Tibial nerve (tissue), 4 donors: ENCODE measurements at places on chromosomes 2 and 18. TPM values are rescaled to one million over a fixed set of nuclear protein-coding genes. Genes with fewer than 3 reads are reported as not detected.
A peak's percentile ranks its signal among the peaks of the same experiment; 100 is the strongest.

Gene SLC14A1
- total RNA-seq = not detected

DNA sequence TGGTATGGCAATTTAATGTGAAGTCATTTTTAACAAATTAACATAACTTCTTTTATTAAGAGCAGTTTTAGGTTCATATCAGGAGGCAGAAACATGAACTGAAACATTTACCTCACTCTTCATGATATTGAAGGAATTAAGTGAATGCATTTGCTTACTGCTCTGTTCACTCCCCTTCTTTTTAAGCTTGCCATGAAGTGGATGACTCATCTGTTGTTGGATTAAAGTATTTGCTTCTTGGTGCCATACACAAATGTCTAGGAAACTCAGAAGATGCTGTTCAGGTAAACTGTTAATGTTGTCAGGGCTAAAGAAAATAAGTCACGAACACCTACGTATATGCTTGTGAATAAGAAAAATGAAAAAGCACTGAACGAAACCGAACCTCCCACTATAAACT lies 10.2 kb upstream of the CABYR start:
- no peak for DNase-seq

GRCh38 chr2:74741629-74742028 lies 87.6 kb downstream of the SEMA4F start:
- no peak for DNase-seq

GRCh38 chr2:168639018-168639417 lies 163.4 kb upstream of the NOSTRIN start:
- DNase-seq = no peak

Gene REG1A
- 7.0 TPM for total RNA-seq

DNA sequence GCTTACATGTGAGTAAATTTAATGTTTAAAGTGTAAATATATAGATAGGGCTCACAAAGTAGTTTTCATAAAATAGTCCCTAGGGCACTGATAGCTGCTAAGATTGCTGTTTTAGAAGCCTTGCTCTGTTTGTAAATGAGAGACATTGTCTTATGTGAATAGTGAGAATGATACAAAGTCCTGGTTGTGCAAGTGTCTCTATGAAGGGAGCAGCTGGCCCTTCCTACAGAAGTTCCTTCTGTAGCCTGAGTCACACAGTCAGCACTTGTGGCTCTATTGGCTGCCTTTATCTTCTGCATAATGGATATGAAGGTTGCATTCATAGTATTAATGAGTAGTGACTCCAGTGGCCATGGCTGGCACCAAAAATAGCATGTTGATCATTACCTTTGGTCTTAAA lies 279.7 kb downstream of the OSR1 start:
- DNase-seq = no peak

- no peak for DNase-seq
These were observed 322.2 kb downstream of the ZNF804A start for GRCh38 chr2:184920451-184920965.

- no peak for DNase-seq
These were observed 29.4 kb downstream of the LIPG start for GRCh38 chr18:49591271-49591670.

- DNase-seq = no peak
These were observed 12.1 kb downstream of the CCDC141 start for GRCh38 chr2:179037807-179038206.

GRCh38 chr2:190911813-190912212 lies 31.2 kb downstream of the GLS start:
- no peak for DNase-seq

GRCh38 chr2:156190517-156190916 lies 142.0 kb downstream of the NR4A2 start:
- no peak for DNase-seq

Gene SPP2
- total RNA-seq = not detected

Gene RGPD4
- not detected for total RNA-seq

Gene ATG4B
- total RNA-seq = 64.9 TPM

Gene G6PC2
- not detected for total RNA-seq

DNA sequence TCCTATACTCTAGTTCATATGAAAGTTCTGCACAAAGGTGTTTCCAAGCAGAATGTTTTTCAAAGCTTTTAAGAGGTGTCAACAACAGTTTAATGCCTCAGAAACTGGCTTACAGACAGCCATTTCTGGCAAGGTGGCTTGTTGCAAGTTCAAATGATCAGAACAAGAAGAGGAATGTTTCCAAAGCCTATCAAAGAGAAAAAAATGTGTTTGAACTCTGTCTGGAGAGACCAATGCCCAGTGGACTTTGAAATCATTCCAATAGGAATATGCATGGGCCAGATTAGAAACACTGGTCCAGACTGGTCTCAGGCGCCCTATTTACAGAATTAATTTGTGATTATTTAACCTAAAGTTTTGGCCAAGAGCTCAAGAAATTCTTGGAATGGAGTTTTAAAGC lies 106.2 kb downstream of the CPS1 start:
- no peak for DNase-seq

DNA sequence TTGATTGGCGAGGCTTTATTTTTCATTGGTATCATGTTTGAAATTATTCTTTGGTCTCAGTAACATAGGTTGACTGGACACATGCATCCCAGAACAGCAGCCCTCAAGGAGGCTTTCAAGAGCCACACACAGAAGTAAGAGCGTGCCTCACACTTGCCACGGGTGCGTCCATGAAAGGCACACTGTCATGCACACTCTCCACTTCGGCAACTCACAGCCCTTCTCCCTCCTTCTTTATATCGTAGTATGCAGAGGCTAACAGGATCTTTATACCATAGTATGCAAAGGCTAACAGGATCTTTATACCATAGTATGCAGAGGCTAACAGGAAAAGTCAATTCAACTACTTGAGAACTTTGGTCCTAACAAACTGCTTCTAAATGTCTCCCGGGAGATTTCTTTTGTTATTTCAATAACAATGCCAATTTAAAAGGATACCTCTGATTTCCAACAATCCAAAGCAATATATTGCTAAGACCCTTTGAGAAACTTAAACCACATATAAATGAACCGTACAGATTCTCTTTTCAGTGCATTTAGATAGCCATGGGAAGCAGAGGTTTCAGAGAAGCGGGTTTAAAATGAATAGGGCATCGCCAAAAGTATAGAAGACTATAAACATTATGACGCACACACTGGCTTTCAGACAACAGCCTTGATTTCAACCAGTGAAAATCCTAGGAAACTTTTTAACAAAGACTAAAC lies 26.5 kb upstream of the ZNF516 start:
- no peak for DNase-seq

GRCh38 chr2:71064754-71065621 lies 3.5 kb upstream of the NAGK start:
- no peak for DNase-seq

Gene GPR75
- 1.9 TPM for total RNA-seq

Gene CRYGD
- total RNA-seq = not detected

Gene VAMP5
- total RNA-seq = 47.7 TPM

GRCh38 chr2:8115966-8116365 lies 565.9 kb upstream of the ID2 start:
- DNase-seq = no peak

Gene XIRP2
- total RNA-seq = under 0.01 TPM

DNA sequence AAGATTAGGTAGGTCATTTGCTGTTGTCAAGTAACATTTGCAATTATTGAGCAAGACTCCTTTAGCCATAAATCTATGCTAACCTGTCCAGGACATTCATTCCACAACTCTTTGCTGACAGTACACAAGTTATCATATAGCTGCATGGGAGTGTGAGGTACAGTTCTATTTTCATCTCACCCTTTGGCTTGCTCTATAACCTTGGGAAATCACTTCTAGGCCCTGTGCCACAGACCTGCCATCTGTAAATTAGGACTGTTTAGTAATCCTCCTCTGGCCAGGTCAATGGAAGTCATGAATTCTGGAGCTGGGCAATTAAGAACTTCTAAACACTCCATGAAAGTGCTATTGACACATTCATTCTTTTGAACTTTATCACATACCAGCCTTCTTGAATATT lies 34.6 kb upstream of the PAIP2B start:
- DNase-seq = no peak

GRCh38 chr2:99085421-99085820 lies 56.1 kb upstream of the C2orf15 start:
- DNase-seq = no peak

- DNase-seq = no peak
These were observed 721.2 kb downstream of the GALR1 start for GRCh38 chr18:77970814-77971213.

DNA sequence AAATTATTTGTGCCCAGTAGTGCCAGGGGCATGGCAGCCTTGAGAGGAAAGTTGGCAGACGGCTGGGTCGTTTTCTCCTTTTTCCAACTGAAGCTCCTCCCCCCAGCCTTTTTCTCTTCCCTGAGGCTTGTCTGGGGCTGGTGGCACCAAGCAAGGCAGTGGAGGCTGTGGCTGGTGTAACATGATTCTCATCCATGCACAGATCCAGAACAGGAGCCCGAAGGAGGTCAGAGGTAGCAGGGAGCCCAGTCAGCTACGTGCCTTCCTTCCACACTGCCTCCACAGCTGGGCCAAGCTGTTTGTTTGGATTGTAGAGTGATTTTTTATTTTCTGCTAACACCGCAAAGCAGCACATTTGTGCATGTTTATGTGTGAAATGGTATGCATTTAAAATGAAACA lies 170.3 kb upstream of the MGAT5 start:
- no peak for DNase-seq

GRCh38 chr2:191740759-191741158 lies 62.8 kb downstream of the NABP1 start:
- DNase-seq = no peak

Gene ZNF396
- total RNA-seq = 3.9 TPM

- DNase-seq = no peak
These were observed 6.0 kb downstream of the FBXO15 start for GRCh38 chr18:74141667-74142066.

Gene SS18
- 189 TPM for total RNA-seq

Gene CYP27A1
- 69.3 TPM for total RNA-seq

Gene NPAS2
- 9.0 TPM for total RNA-seq

- DNase-seq = peak; percentile 61
These were observed 721 bp downstream of the ADAM17 start for GRCh38 chr2:9554921-9555296.

DNA sequence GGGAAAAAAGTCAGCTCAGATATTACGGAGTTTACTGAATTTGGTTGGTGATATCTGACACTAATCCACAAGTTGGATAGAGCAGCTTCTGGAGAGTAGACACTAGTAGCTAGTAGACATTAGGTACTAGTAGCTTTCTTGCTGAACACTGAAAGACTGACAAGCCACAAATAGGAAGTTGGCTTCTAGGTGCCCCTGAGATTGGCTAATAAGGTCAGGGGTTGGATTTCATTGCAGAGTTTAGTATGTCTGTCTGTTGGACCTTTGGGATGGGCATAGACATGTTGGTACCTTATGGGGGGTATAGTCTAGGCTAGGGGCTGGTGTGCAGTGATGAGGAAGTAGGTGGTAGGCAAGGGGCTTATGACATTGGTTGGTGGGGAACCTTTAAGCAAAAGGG lies 164.9 kb upstream of the LRRTM1 start:
- no peak for DNase-seq

DNA sequence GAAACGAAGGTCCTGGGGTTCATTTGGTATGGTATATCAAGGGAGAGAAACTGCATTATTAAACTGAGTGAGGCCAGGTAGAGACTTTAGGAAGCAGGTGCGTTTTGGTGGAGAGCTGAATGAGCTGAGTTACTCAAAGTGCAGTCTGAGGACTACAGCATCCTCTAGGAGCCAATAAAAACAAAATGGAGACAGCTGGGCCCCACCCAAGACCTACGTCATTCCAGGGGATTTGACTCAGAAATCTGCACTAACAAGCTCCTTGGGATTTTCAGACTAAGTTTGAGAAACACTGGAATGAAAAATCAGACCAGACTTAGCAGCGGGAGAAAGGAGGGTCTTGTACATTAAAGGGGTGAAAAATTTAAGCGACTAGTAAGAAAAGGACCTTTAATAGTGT lies 131.5 kb downstream of the UXS1 start:
- peak; percentile 73 for DNase-seq

Gene THSD7B
- 13.8 TPM for total RNA-seq

Gene YIPF4
- 14.1 TPM for total RNA-seq
